ENCODE measurements at places on chromosomes 13 and 19. TPM values are rescaled to one million over a fixed set of nuclear protein-coding genes. Genes with fewer than 3 reads are reported as not detected.
A peak's percentile ranks its signal among the peaks of the same experiment; 100 is the strongest.

The ZNF8 gene
- 3.5 TPM for total RNA-seq

The SLC25A41 gene
- total RNA-seq = not detected

The ZNF677 gene
- total RNA-seq = 19.4 TPM

- DNase-seq = no peak
Measured at GRCh38 chr13:67466569-67466968, 236.4 kb upstream of the PCDH9 start.

GRCh38 chr19:38285567-38285966 lies 18.5 kb upstream of the C19orf33 start:
- no peak for DNase-seq

DNA sequence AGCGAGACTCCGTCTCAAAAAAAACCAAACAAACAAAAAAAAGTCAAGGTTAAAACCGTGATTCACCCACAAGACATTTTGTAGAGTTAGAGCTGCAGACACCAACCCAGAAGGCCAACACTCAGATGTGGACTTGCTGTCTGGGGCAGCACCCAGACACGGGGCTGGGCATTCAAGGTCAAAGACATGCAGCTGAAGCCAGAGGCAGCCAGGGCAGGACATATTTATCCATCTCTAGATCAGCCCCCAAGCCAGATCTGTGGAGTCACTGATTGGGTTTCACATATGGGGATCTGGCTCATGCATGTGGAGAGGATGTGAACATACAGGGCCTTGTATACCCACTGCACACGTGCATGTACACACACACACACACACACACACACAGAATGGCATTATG lies 3.6 kb downstream of the KLK15 start:
- no peak for DNase-seq

- DNase-seq = no peak
Measured at GRCh38 chr13:73089213-73089612, 30.4 kb downstream of the KLF5 start.

- no peak for DNase-seq
Measured at GRCh38 chr13:28505543-28506135, 10.7 kb upstream of the FLT1 start.

- DNase-seq = peak; percentile 54
Measured at GRCh38 chr19:49161987-49162386, 4.4 kb downstream of the TRPM4 start.
